Activated T-helper 9 cell treated with anti-CD3 and anti-CD28 coated beads, Interleukin-2, amount 50 U/mL, for 16 hours (primary cell): ENCODE measurements at places on chromosomes 1 and 21.

GRCh38 chr1:231272173-231272572 lies 31.2 kb downstream of the GNPAT start:
- no peak for DNase-seq

- no peak for DNase-seq
Observed at GRCh38 chr1:43207229-43207853, 35.2 kb downstream of the CFAP57 start.

DNA sequence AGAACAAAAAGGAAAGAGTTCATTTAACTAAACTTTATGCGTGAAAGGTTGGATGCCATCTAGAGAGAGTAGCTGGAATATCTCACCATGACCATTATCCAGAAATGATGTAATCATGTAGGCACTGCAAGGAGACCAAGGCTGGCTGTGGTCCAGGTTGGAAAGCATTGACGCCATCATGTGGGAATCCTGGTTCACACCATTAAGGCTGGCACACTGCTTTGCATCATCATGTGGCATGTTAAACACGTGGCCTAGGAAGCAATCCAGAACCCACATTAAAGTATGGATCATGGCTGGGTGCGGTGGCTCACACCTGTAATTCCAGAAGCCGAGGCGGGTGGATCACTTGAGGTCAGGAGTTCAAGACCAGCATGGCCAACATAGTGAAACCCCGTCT lies 4.3 kb downstream of the ADAMTS1 start:
- no peak for DNase-seq

- no peak for DNase-seq
Observed at GRCh38 chr1:196114193-196114592, 494.0 kb downstream of the KCNT2 start.
